ENCODE measurements at places on chromosomes 13 and 19.

DNA sequence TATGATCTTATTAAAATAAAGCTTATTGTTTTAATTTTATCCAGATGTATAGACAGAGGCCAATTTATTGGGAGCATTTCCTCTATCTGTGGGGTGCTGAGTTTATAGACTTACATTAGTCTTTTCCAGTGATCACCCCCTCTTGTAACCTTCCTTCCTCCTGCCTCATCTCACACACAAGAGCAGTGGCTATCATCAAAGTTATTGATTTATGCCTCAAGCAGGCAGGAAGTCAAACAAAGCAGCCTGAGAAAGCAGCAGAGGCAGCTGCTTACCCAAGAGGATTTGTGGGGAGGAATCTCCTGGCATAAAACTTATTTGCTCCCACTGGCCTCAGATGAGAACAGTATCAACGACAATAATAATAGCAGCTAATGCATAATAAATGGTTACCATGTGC is 26.3 kb upstream of the DCLK1 start:
- no peak for DNase-seq

GRCh38 chr19:679418-680286 is 3.5 kb downstream of the FSTL3 start:
- no peak for DNase-seq

DNA sequence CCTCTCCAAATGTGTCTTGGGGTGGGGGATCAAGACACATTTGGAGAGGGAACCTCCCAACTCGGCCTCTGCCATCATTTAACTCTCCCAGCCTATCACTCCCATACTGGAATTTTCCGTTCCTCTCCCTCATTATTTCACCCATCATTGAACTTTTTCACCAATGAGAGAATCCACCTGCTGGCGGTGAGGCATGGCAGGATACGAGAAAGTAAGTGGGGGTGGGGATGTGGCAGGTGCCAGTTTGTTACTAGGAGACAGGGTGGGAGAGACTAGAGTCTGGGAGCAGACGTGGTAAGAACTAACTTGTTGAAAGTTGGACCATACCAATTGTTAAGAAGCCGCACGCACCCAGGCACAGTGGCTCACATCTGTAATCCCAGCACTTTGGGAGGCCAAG is 6.9 kb downstream of the GIPR start:
- DNase-seq: no peak

- no peak for DNase-seq
Observed at GRCh38 chr13:50213526-50213925, 198.3 kb downstream of the KCNRG start.

DNA sequence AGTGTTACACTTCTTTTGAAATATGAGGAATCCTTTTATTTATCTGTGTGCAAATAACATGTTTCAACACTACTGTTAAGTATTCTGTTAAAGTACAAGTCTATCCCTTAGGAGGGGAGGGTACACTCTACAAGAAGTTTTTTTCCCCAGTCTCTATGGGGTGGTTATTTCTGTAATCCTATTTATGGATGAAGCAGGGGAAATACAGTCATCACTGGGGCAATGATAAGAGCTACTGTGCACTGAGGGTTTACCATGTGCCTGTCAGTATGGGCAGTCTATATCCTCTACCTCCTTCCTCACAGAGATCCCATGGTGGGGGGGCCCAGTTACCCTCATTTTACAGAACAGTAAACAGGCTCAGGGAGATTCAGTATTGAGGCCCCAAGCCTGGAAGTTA is 16.6 kb upstream of the TRIM13 start:
- DNase-seq: no peak

GRCh38 chr13:37905736-37906135 is 36.2 kb upstream of the TRPC4 start:
- DNase-seq: no peak

DNA sequence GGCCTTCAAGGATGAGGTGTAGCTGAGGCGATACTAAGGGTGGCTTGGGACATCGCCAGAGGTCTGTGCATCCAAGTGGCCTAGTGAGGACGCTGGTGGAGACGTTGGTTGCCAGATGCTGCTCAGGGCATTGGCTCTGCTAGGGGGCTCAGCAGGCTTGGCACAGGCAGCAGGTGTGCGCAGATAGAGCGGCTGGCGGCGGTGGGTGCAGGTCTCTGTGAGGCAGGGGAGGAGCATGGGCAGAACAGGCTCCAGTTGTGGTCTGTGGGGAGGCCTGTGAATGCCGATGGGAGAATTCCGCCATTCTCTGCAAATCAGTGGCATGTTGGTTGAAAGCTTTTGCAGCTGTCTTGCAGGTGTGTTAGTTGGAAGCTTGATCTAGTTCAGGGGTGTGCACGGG is 21.2 kb downstream of the PRAM1 start:
- DNase-seq: no peak

DNA sequence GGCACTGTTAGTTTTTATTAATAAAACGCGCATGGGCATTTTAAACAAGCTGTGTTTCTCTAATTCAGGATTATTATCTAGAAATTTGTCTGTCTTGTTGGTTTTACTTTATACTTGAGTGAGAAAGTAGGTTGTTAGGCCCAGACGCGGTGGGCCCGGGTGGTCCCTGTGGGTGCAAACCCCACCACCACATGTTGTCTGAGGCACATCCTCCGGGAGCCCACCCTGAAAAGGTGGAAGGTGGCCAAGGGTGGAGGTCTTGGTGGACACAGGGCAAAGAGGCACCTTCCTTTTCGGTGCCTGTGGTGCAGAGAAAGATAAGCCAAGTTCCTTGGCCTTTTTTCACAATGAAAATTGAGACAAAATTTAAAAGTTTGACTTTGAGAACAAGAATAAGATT is 16.6 kb downstream of the ATP4B start:
- no peak for DNase-seq

DNA sequence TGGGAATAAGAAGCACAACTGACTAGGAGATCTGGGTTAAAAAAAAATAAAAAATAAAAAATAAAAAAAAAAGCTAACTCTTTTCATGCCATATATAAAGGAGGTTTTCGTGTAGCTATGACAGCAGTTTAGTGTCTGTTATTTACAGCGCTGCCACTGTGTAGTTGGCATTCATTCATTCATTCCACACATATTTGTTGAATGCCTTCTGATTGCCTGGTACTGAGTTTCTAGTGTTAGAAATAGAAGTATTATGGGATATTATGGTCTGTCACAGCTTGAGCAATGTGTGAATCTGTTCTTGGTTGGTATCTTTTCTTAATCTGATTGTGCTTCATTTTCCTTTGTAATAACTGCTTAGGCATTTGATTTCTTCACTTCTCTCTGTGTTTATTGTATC is 237.4 kb downstream of the NBEA start:
- DNase-seq: no peak

Data from activated CD4-positive, CD25-positive, alpha-beta regulatory T cell treated with anti-CD3 and anti-CD28 coated beads, Interleukin-2, amount 50 U/mL, for 16 hours (primary cell).